ENCODE measurements at places on chromosomes 1 and 21. TPM values are rescaled to one million over a fixed set of nuclear protein-coding genes. Genes with fewer than 3 reads are reported as not detected.

- no peak for DNase-seq
These were observed 7.1 kb upstream of the IL12RB2 start for GRCh38 chr1:67300561-67300960.

GRCh38 chr1:202105571-202106339 lies 17.0 kb upstream of the GPR37L1 start:
- peak; percentile 81 for DNase-seq

DNA sequence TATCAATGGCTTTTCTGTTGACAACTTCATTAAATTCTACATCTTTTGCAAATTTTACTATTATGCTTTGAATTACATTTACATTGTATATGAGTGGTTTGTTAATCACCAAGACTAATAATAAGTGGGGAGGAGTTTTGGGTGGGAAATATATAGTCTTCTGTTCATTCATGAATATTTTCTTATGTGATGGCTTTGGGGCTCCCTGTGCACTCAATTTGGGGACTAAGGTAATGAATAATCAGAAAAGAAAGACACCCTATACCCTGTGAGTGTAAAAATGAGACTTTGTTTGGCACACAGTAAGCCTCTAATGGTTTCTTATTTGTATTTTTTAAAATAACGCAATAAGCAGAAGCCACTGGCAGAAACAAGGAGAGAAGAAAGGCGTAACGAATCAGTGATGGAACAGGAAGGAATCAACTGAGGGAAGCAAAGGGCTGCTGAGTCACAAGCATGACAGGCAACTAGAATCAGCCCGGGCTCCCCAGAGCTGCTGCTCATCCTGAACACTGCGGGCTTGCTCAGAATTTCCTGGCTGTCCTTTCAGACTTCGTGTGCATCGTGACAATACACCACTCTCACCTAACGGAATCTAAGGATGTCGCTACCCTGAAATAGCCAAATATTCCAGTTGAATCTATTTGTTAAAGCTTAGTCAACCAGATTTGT lies 20.8 kb upstream of the RGS2 start:
- peak; percentile 97 for DNase-seq

GRCh38 chr1:108072776-108073175 lies 107.8 kb upstream of the VAV3 start:
- no peak for DNase-seq

GRCh38 chr1:17409391-17409811 lies 30.1 kb downstream of the RCC2 start:
- DNase-seq: no peak

DNA sequence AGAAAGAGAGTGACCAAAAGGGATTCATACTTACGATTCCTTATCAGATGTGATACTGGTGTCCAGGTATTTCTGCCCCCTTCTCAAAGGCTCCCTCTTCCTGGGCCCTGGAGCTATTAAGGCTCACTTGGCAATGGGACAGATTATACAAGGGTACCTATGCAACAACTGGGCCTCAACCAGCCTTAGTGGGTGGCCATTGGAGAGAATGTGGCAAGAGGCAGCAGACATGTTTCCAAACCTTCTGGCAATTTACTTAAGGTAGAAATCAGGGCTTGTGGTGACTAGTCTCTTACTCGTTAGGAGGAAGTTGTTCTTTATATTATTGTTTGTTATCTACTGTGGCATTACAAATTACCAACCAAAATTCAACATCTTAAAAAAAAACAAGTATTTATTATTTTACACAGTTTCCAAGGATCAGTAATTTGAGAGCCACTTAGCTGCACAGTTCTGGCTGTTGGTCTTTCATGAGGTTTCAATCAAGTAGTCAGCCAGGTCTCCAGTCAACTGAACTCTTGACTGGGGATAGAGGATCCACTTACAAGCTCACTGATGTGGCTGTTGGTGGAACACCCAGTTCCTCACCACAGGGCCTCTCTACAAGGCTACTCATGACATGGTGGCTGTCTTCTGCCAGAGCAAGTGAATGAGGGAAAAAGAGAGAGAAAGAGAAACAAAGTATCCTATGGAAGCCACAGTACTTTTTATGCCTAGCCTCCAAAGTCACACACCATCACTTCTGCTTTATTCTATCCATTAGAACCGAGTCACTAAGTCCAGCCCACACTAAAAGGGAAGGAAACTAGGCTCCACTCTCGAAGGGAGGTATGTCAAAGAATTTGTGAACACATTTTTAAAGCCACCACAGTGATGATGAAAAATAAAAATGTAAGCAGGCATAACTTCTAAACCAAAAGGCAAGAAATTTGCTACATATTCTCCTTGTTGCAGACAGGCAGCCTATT lies 10.7 kb downstream of the ZNF648 start:
- DNase-seq: no peak

GRCh38 chr1:232170909-232171308 lies 459.0 kb downstream of the SIPA1L2 start:
- DNase-seq: no peak

GRCh38 chr1:39835110-39835509 lies 46.4 kb upstream of the BMP8B start:
- DNase-seq: no peak

DNA sequence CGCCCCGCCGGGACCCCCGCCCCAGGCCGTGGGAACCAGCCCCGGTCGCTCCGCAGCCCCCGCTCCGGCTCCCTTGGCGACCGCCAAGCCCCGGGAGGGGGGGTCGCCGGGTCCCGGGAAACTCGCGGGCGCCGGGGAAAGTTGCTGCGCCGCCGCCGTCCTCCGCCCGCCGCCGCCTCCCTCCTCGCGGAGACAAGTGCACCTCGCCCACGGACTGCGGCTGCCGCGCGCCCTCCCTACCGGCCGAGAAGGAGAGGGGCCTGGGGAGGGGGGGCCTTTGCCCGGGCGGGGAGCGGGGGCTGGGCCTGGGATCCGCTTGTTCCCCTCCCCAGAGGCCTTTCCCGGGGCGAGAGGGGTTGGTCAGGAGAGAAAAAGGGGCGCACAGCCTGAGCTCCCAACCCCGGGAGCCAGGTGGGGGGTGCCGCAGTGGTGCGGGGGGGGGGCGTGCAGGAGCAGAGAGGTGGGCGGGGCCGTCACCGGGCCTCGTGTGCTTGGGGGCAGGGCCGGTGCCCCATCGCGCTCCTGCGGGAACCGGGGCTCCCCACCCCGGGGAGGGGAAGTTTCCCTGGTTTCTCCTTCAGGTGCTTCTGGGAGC lies 592 bp downstream of the AGRN start:
- DNase-seq: peak; percentile 58

TMCO4 gene
- polyA plus RNA-seq: 10.7 TPM

TMEM125 gene
- polyA plus RNA-seq: not detected

HSPB7 gene
- polyA plus RNA-seq: 111 TPM

ELAPOR1 gene
- polyA plus RNA-seq: 1.2 TPM

All from GM23248 (cell line).